ENCODE measurements at places on chromosomes 2 and 18. TPM values are rescaled to one million over a fixed set of nuclear protein-coding genes. Genes with fewer than 3 reads are reported as not detected.

GRCh38 chr2:162063899-162064298 is 10.1 kb downstream of the DPP4 start:
- ATAC-seq, result no peak

DNA sequence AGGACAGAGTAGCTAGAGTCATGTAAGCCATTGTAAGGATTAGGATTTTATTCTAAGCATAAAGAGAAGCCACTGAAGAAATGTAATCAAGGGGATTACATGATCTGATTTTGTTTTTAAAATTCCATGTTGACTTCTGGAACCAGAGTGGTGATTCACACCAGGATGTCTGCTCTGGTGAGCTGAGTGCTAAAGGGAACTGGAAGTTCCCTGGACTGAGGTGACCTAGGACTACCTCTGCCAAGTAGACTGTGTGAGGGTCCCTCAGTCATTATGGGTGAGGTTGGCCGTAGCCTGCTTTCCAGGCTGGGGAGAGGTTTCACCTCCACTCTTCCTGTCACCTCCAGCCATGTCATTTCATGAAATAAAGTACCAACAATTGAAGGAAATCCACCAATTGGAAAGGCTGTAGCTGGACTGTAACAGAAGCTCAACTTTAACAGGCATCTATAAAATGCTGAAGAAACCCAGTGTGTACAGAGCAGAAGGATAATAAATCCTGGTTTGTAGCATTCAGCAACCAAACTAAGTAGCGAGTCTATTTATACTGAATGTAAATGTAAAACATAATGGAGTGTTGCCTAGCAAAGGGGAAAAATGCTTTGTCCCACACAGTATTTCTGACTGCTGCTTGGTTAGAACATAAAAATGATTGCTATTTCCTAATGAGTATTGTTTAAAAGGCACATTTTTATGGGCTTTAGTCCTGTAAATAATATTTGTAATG is 507.4 kb upstream of the PKDCC start:
- no peak for ATAC-seq

- ATAC-seq, result no peak
Observed at GRCh38 chr2:12844511-12844910, 127.8 kb downstream of the TRIB2 start.

DNA sequence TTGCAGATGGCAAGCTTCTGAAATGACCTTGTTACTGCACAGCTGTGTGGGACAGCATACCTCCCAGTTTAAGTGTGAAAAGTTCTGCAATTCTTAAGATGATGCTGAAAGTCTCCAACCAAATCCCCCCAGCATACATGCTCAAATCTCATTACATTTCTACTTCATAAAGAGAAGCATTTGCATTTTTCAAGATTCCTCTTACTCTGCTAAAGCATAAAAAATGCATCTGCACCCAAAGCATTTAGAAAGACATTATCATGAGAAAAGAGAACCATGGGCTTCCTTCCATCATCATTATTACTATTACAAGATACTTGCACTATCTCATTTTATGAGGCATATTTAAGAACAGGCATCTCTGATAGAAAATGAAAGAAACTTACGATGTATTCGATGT is 236.9 kb upstream of the REV1 start:
- ATAC-seq, result no peak

The HOXD1 gene
- total RNA-seq, result 0.54 TPM

- no peak for ATAC-seq
Observed at GRCh38 chr2:55408098-55408882, 11.4 kb downstream of the CCDC88A start.

DNA sequence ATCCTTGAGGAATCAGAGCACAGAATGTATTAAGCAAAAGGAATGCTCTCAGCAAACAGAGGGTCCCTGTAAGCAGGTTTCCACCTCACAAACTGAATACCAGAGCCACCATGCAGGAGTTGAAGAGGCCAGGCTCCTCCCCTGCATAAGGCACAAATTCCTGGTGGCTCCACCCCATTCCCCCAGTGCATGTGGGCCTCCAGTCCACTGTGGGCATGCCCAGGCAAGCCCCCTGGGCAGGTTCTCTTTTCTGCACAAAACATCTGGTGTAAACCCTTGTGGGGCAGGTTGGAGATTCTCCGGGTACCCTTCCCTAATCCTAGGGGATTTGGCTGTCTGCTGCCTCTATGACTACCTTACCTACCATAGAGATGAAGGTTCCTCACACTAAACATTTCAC is 166.5 kb downstream of the PTPRM start:
- ATAC-seq, result no peak

DNA sequence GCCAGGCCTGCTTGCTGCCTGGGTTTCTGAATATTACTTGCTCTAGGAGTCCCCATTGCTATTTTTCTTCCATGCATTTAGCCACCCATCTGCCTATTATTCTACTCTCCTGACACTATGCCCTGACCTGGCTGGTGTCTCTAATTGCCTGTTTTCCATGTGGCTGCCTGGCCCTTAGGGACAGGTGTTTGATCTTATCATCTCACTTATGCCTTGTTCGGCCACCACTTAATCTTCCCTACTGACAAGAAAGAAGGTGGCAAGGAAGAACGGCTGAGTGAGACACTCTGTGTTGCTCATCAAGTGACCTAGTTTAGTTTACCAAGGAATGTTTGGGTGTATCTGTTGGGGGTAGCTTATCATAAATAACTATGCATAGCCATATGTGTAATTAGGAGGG is 50.4 kb upstream of the RAPH1 start:
- ATAC-seq, result no peak

- ATAC-seq, result no peak
Observed at GRCh38 chr2:27322301-27322765, 564 bp downstream of the MPV17 start.

- ATAC-seq, result no peak
Observed at GRCh38 chr2:24743924-24744323, 49.3 kb downstream of the PTRHD1 start.

DNA sequence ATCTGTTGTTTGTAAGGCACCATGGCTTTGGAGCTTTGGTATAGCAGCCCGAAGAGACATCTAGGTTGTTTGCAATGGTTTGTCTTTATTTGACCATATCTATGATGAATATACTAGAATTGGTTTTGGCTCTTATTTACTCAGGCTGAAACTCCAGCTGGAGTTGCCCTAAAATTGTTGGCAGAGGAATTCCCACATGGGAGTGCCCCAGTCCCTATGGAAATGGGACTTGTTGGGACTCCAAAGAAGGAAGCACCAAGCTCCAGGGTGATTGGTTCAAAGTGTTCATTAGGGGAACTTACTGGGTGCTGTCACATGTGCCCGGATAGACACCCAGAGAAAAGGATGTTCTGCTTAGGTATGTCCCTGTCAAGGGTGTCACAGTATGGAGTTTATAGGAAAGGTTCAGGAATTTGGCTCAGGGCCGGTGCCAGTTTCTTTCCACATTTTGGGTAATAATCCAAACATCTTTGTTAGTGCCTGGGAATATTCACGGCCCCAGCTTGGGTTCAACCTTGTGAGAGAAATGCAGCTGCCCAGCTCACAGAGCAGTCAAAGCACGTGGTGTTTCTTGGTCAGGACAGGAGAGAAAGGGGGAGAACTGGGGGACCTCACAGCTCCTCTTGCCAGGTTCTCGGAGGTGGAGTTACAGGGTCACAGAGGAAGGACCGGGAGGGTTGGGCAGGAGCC is 123.5 kb upstream of the ZSWIM2 start:
- ATAC-seq, result no peak

GRCh38 chr2:217573571-217573970 is 429.2 kb downstream of the TNS1 start:
- ATAC-seq, result no peak

DNA sequence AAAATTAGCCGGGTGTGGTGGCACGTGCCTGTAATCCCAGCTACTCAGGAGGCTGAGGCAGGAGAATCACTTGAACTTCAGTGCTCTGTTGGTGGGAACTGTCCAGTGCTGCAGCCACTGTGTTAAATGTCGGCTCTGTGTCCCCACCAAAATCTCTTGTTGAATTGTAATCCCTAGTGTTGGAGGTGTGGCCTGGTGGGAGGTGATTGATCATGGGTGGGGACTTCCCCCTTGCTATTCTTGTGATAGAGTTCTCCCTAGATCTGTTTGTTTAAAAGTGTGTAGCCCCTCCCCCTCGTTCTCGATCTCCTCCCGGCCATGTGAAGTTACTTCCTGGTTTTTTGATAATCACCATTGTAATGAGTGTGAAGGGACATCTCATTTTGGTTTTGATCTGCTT is 9.8 kb upstream of the RPL31 start:
- ATAC-seq, result no peak

DNA sequence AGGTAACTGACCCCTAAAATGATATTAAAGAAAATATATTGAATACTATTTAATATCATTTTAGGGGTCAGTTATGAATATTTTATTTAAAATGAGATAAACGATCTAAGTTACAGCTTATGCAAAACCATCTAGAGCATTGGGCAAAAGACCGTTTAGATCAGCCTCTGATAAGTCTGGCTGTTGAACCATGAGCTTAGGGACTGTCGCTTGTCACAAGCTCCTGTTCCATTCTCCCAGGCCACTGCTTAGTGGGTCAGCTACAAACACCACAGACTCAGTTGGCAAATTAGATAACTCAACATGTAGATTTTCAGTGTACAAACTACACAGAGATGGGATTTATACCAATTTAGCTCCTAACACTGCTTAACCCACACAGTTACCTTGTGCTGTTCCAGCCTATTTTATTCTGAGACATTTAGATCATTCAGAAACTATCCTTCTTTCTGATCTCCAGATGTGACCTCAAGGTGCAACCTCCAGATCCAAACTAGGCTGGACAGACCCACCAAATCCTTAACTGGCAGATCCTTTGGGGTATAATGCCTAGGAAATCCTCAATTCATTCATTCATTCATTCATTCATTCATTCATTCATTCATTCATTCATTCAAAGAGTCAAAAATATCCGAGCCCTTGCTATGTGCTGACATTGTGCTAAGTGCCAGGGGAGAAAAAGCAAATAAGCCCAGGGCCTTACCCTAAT is 82.8 kb downstream of the HRH4 start:
- no peak for ATAC-seq

The IL36RN gene
- total RNA-seq, result 0.93 TPM

GRCh38 chr2:121648206-121649148 is 785 bp downstream of the CLASP1 start:
- ATAC-seq, result peak; percentile 27

The ZNF892 gene
- 14.0 TPM for total RNA-seq

The FAM228A gene
- 0.54 TPM for total RNA-seq

DNA sequence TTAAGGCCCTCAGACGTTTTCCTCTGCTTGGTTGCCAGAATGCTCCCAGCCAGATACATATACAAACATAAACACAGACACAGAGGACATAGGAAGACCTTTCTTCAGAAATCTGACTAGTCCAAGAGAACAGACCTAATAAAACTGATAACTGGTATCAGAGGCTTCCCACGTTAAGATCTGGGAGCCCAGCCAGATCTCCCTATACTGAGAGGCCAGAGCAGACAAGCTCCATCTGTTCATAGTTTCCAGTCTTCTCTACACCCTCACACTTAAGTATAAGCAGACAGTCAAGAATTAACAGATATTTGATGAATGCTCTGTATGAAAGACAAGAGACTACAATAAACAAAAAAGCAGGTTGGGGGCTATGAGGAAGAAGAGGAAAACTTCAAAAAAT is 240.5 kb upstream of the CHAC2 start:
- ATAC-seq, result no peak

GRCh38 chr2:58449286-58450010 is 208.3 kb upstream of the FANCL start:
- ATAC-seq, result no peak

- ATAC-seq, result no peak
Observed at GRCh38 chr2:75303227-75303626, 103.9 kb upstream of the TACR1 start.

The TUBA4A gene
- 45.8 TPM for total RNA-seq

GRCh38 chr2:46534589-46534988 is 55.2 kb downstream of the TMEM247 start:
- ATAC-seq, result no peak

- ATAC-seq, result peak; percentile 58
Observed at GRCh38 chr2:187124529-187124928, 275.6 kb upstream of the ZSWIM2 start.

Measured in gastroesophageal sphincter (tissue), 4 donors.